ENCODE measurements at places on chromosomes 2 and 18.

- DNase-seq = no peak
Measured at GRCh38 chr2:99879481-99879880, 262.9 kb downstream of the AFF3 start.

- DNase-seq = no peak
Measured at GRCh38 chr2:221216636-221217035, 355.5 kb downstream of the EPHA4 start.

DNA sequence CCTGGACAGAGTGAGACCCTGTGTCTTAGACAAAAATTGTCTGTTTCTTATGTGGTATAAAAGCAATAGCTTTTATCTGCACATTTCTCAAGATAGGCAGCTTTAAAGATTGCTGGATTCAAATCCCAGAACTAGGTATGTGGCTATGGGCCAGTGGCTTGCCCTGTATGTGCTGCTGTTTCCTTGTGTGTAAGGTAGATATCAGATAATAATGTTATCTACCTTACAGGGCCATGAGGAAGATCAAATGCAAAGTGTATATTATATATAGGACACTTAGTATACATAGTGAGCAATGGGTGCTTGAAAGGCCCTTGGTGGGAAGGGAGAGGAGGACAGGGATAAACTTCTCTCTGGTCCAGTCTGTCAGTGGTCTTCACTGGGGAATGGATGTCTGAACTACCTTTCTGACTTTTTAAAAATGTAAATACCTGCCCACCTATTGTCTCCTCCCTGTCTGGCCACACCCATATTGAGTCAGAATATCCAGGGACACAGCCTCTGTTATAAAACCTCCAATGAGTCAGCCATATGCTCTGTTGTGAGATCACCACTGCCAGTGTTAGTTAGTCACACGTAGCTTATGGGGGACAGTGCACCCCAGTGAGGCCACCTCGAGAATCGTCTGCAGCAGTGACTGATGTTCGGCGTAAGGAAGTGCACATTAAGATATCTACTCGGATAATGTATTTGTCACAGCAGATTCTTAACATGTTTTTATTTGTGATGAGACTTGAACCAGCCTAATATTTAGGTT lies 383.4 kb downstream of the PTPRM start:
- no peak for DNase-seq

- DNase-seq = no peak
Measured at GRCh38 chr2:222909286-222909685, 48.5 kb downstream of the ACSL3 start.

DNA sequence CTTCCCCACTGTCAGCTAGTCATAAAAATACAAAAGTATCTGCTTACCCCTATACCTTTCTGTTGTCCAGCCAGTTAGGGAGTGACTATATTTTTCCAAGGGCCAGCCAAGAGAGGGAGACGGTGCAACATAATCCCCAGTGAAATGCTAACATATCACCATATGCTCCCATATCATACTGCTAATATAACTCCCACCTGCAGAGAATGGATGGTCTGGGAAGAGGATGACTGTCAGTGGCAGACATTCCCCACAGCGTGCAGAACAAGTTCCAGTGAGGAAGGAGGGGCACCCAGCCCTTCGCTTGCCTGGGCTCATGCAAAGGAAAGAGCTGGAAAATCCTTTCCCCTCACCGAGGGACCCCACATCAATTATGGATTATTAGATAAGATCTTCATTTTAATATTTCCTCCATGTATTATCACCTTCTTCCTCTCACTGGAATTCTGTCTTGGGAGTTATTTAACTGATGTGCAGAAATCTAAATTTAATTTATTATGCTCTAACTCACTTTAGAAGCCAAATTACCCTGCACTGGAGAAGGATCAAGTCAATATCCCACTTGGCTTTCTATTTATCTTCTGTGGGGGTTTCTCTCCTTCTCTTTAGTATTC lies 135.6 kb downstream of the GALNT14 start:
- DNase-seq = no peak

DNA sequence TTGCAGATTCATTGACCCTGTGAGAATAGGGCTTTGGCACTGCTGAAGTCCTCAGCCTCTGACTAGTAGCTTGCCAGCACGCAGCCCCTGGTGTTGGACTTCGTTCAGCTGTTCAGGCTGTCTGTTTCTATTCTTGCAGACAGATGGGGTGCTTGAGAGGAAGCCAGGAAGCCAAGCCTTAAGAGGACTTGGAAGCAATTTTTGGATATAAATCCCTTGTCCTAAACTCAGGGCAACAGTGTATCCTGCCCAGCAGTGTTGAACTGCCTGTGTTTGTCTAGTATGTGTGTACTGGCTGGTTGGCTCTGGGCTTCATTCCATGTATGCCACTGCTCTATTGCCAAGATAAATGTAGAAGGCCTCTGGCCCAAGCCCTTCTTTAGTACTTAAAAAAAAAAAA lies 108.6 kb downstream of the COMMD1 start:
- no peak for DNase-seq

GRCh38 chr18:14999085-14999975 lies 251.4 kb downstream of the ANKRD30B start:
- no peak for DNase-seq

DNA sequence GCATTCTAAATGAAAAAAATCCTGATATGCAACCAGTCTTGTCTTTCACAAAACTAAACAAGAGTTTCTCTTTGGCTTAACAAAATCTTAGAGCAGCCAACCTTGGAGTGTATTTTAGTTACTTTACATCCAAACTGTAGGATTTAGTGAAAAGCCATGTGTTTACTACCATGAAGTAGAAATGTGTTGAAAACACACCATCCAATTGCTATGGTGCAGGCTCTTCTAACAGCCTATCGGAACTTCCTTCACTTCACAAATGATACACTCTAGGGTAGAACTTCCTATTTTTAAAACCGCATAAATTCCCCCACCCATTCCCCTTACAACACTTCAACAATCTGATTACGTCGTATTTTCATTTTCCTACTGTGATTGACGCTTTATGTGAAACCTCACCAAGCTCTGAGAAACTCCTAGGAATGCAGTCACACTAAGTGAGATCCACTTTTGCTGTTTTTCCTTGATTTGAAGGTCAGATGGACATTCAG lies 74.4 kb upstream of the MAP4K4 start:
- DNase-seq = no peak

GRCh38 chr18:35717182-35717581 lies 135.6 kb downstream of the GALNT1 start:
- no peak for DNase-seq

- DNase-seq = no peak
Measured at GRCh38 chr2:67564076-67564475, 166.9 kb downstream of the ETAA1 start.

DNA sequence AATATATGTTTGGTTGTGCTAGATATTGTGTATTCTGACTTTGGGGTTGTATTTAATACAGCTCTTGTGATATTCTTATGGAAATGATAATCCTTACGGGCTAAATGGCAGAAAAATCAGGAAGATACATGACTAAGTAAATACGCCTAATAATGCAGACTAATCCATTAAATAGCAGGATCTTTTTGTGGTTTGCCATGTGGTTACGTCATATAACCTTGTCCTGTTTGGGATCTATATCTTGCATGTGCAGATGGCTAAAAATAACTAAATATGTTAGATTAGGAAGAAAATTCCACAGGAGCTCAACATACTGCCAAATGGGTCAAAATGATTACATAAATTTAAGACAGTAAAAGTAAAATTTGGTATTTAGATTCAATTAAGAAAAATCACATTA lies 83.0 kb downstream of the NEB start:
- DNase-seq = no peak

GRCh38 chr2:223722226-223722625 lies 115.2 kb downstream of the AP1S3 start:
- no peak for DNase-seq

DNA sequence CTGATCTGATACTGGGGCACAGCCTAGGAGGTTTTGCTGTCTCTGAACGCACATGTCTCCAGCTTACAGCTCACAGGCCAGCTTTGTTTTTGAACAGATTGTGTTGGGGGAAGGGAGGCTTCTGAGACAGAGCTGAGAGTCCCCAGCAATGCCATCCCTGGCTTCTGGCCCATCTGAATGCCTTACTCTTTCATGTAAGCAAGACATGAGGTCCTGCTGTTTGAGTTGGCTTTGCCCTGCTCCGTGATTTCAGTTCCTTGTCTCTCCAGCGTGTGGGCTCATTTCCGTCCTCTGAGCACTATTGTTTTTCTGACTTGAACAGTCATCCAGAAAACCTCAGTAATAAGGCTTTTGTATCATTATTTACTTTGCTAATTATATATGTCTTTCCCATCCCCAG lies 194.9 kb upstream of the TNP1 start:
- DNase-seq = no peak

GRCh38 chr2:111118981-111119821 lies 1.5 kb upstream of the BCL2L11 start:
- DNase-seq = no peak

DNA sequence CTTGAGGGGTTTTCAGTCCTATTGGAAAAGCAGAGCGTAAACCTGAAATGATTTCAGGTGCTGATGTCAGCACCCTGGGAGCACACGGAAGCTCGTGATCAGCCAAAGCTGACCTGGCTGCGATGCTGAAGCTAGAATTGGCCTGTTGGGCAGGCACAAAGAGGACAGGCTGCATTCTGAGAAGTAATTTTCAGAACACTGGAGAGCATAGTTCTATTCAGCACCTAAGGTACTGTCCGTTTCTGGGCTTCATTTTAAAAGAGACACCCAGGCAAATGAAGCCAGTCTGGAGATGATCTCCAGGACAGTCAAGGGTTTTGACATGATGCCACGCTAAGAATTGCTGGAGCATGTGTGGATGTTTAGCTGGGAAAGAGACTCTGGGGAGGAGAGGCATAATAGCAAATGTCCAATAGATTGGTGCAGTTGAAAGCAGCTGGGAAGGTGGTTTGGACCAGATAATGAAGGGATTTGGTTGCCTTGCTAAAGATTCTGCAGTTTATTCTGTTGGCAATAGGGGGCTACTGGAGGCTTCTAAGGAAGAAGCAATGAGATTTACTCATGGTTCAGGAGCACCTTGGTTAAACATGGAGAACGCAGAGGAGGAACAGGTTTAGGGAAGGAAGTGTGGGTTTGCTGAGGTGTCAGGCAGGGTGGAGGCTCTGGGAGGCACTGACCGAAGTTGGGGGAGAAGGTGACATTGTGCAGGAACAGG lies 86.6 kb downstream of the ACOXL start:
- no peak for DNase-seq

- no peak for DNase-seq
Measured at GRCh38 chr2:88875736-88876135, 184.3 kb downstream of the RPIA start.

- DNase-seq = no peak
Measured at GRCh38 chr2:236642584-236643291, 73.1 kb downstream of the ACKR3 start.

- no peak for DNase-seq
Measured at GRCh38 chr18:23710068-23710527, 20.8 kb downstream of the LAMA3 start.

DNA sequence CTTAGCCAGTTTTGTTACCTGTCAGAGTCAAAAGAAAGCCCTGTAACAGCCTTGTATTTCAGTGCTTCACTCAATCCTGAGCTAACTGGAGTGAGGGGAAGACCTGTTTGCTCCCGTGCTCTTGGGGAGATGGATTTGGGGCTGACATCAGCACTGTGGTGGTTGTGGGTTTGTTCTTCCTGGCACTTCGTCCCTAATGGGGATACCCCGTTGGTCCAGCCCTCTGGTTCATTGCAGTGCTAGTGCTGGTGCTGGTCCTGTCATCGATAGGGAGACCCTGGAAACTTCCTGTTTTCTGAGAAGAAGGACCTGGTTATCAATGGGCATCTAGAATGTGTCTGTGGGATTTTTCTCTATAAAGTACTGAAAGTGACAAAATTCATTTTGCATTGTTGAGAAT lies 205.4 kb downstream of the ZNF407 start:
- DNase-seq = no peak

DNA sequence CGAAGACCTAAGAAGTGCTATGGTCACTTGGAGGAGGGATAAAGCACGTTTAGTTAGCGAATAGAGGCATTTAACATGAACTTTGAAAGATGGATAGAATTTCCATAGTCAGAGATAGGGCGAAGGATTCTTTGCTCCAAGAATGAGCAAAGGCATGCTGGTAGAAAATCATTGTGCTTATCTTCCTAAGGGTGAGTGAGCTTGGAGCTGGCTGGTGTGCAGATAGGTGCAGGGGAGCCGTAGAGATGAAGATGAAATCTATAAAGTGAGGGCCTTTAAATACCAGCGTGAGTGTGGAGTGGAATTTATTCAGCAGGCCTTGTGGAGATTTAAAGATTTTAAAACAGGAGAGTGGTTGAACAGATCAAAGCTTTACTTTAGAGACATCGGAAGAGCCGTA lies 1.6 kb downstream of the HRH4 start:
- DNase-seq = no peak

GRCh38 chr2:128037649-128038048 lies 9.8 kb upstream of the SAP130 start:
- DNase-seq = no peak

DNA sequence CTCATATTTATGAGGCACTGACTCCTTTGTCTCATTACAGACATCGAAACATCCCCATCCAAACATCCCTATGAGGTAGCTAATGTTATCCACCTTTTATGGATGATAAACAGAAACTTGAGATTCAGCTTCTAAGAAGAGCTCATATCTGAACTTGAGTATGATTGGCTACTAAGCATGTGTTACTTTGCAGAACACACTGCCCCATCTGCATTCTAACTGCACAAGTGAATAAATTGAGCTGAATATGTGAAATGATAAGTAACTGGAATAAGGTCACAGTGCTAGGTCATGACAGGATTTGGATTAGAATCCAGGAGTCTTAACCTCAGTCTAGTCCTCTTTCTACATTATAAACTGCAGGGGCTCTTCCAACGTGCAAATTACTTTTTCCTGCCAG lies 172.7 kb downstream of the SETBP1 start:
- no peak for DNase-seq

- DNase-seq = no peak
Measured at GRCh38 chr2:238893349-238894000, 45.6 kb downstream of the TWIST2 start.

DNA sequence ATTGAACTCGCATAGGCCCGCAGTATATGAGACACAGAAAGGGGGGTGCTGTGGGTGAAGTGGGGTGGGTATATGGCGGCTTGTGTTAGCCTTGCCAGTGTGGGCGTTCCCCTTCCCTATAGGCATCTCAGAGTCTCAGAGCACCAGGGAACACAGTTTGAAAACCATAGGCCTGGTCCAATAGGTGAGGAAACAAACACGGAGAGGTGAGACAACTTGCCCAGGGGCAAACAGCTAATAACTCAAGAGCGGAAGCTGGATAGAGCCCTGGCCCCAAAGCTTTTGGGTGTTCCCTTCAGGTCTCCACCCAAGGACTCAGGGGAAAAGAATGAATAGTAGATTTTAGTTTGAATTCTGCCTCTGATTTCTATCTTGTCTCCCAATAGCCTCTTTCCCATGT lies 7.9 kb downstream of the LIPG start:
- no peak for DNase-seq

DNA sequence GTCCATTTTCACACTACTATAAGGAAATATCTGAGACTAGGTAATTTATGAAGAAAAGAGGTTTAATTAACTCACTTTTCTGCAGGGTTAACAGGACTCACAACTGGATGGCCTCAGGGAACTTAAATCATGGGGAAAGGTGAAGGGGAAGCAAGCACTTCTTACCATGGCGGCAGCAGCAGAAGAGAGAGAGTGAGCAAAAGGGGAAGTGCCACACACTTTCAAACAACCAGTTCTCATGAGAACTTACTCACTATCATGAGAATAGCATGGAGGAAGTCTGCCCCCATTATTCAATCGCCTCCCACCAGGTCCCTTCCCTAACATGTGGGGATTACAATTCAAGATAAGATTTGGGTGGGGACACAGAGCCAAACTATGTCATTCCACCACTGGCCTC lies 55.1 kb upstream of the NETO1 start:
- DNase-seq = no peak
